ENCODE measurements at places on chromosomes 16 and 17.

GRCh38 chr17:31731118-31731517 lies 127.9 kb downstream of the COPRS start:
- no peak for DNase-seq

GRCh38 chr16:60246086-60246485 lies 1512.0 kb upstream of the GOT2 start:
- DNase-seq = no peak

GRCh38 chr17:64504769-64505339 lies 1.2 kb downstream of the DDX5 start:
- DNase-seq = no peak

DNA sequence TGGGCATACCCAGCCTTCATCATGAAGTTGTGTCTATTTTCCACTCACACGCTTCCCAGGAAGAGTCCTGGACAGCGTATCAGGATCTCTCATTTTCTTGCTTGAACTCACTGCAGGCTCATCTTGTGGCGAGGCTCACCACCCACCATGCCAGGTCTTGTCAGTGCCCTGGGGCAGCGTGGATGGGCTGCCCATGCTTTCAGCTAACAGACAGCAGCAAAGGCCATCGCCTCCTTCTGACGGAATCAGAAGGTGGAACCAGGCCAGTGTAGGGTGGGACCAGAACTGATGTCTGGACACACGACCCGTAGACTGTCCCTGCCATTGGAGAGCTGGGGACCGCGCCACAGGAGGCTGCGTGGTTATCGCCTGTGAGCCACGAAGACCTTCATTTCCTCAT lies 169.4 kb downstream of the FOXL1 start:
- DNase-seq = no peak

DNA sequence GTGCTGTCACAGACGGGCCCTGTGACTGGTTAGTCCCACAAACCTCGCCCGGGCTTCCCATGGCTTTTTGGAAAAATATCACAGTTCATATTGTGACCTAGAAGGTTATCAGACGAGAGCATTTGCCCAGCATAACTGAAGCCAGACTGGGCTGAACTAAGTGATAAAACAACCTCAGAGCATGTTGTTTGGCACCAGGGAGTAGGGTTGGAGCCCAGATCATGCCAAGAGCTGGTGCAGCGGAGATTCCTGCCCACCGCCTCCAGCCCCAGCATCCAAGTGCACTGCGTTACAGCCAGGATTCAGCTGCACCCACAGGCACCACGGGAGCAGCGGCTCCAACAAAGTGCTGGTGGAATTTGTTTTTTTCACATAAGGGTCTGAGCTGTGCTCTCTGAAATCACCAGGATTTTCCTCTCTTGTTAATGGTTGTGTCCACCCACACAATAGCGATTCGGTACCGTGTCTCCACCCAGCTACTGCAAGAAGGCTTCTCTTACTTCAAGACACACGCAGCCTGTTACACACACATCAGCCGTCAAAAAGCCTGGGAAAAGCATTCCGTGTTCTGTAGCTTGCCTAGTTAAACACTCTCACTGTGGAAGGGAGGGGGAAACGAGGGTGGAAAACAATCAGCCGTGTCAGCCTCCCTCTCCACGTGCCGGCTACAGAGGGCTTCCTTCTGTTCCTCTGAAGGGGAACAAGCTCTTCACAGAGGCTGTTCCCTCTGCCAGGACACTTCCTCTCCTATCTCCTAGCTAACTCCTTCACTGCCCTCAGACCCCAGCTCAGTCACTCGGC lies 273.8 kb downstream of the C16orf95 start:
- no peak for DNase-seq
